ENCODE measurements at places on chromosomes 11 and 22.

GRCh38 chr22:32246166-32246565, 9.0 kb downstream of the SLC5A4 start:
- DNase-seq: no peak

GRCh38 chr11:115362997-115363396, 141.2 kb downstream of the CADM1 start:
- DNase-seq: no peak

GRCh38 chr11:16191868-16192240, 164.5 kb downstream of the SOX6 start:
- DNase-seq: no peak

DNA sequence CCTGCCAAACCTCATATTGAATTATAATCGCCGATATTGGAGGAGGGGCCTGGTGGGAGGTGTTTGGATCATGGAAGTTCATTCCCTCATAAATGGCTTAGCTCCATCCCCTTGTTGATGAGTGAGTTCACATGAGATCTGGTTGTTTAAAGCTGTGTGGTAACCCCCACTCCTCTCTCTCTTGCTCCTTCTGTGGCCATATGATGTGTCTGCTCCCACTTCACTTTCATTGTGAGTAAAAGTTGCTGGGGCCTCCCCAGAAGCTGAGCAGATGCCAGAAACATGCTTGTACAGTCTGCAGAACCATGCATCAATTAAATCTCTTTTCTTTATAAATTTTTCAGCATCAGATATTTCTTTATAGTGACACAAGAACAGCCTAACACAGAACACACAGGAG, 929.0 kb upstream of the FAT3 start:
- no peak for DNase-seq

GRCh38 chr11:45934580-45935318, 12.3 kb downstream of the LARGE2 start:
- DNase-seq: no peak

DNA sequence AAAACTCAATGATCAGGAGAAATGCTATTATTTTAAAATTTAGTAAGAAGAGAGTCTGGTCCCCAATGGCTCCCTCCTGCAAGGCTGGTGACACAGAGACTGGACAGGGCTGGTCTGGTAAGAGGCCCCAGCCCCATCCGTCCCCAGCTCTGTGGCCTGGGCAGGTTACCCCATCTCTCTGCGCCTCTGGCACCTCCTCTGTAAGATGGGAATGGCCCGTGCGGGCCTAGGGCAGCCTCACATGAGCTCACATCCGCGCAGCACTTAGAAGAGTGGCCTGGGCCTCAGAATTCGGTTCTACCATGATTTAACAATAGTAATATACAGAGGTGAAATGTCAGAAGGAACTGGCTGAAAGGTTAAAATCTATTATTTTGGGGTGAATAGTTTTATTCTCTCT, 1.2 kb downstream of the APOBEC3F start:
- no peak for DNase-seq

- no peak for DNase-seq
These were observed 86.1 kb downstream of the ADAMTS15 start for GRCh38 chr11:130534551-130534950.

DNA sequence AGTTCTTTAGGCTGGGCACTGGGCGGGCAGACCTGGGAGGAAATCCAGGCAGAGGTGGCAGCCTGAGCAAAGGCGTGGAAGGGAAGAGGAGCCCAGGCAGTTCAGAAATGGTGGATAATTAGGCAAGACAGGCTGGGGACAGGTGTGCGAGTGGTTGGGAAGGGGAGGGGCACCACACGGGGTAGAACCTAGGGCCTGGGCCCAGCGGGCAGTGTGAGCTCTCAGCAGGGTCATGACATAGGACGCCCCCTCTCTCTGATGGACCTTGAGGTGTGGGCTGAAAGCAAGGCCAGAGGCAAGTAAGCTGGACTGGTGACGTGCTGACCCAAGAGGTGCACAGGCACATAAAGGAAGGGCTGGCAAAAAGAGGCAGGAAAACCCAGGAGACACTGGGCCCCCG, 6.8 kb downstream of the UFD1 start:
- DNase-seq: no peak

DNA sequence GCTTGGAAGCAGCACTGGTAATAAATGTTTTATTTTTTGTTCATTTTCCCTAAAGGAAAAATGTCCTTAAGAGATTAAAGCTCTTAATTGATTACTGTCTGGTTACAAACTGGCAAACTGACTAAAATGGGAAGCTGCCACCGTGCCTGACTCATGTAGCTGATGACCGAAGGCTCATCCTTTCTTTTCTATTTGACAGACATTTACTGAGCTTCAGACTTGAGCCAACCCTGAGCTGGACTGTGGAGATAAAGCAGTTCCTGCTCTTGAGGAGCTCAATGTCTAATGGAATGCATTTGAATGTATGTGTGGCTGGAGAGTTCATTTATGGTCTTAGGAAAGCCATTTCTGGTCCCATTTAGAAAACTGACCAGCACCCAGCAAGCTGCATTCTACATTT, 91.3 kb downstream of the RNF169 start:
- DNase-seq: no peak

DNA sequence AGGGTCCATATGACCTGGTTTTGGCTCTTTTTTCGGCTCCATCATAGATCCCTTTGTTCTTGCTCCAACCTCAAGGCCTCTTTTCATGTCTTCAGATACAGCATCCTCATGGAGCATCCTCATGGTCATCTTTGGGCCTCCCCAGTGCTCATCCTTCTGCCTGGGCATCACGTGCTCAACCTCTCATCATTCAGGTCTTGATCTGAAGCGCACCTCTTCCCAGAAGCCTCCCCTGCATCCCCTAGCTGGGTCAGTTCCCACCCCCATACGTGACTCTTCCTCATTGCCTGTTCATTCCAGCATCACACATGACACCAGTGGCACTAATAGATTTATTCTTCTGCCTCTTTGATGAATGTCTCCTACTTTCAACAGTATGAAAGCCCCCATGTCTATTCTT, 192.2 kb downstream of the MIAT start:
- DNase-seq: no peak

GRCh38 chr11:44269369-44270351, 40.3 kb downstream of the ALX4 start:
- no peak for DNase-seq

DNA sequence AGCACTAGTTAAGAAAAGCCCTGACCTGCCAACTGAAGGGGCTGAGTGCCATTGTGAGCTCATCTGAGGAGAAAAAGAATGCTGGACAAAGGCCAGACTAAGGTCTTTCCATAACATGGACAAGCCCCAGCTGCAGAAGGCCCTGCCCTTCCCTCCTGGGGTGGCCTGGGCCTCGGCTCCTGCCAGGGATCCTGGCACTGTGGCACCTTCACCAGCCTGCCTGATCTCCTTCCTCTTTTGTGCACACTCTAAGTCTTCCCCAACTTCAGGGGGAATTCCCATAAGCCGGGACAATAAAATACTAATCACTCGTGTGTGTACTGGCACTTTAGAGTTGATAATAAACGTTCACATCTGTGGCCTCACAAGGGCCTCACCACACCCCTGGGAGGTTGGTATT, 9.9 kb downstream of the TMPRSS13 start:
- DNase-seq: no peak

- DNase-seq: no peak
These were observed 100.6 kb upstream of the FGF3 start for GRCh38 chr11:69919659-69920344.

GRCh38 chr11:33211153-33211552, 46.0 kb upstream of the HIPK3 start:
- peak; percentile 61 for DNase-seq

GRCh38 chr22:37618072-37618656, 9.5 kb downstream of the GGA1 start:
- no peak for DNase-seq

DNA sequence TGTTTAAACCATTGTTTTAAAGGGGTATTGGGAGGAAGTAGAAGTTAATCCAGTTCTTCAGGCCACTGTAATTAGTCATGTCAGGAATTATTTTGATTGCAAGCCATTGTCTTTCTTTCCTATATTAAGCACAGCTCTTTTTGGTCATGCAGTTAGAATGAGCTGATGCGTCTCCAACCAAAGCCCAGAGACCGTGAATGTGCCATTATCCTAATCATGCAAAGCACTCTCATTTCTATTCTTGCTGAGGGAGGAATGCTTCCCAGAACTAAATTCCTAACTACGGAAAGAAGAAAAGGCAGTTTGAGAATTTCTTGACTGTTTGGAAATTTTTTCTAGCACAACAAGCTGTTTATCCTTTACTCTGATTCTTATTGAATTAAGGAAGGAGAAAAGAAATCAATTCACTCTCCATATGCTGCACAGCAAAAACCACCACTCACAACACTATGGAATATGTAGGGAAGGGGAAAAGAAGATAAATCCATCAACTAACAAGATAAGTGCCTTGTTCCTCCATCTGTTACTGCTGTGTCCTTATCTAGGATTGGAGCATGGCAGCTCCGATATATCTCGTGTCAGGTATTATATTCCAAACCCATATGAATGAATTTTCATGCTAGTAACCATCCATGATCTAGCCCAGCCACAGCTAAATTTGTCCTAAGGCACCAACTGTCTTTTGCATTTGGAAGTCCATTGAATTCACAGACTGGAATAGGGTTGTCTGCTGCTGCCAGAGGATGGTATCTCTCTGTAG, 70.8 kb downstream of the NTM start:
- DNase-seq: no peak

DNA sequence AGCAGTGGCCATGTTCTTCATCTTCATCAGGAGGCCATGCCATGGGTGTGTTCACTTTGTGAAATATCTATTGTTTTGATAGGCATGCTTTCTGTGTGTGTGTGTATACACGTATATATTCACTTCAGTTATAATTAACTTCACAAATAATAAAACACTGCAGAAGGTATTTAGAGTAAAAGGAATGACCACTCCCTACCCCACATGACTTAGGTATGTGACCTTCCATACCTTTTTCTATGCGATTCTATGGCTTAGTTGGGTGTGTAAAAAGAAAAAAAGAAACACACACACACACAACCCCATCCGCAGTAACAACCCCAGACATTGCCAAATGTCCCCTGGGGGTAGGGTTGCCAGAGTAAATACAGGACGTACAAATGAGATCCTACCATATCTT, 72.0 kb downstream of the CYTH4 start:
- DNase-seq: no peak

DNA sequence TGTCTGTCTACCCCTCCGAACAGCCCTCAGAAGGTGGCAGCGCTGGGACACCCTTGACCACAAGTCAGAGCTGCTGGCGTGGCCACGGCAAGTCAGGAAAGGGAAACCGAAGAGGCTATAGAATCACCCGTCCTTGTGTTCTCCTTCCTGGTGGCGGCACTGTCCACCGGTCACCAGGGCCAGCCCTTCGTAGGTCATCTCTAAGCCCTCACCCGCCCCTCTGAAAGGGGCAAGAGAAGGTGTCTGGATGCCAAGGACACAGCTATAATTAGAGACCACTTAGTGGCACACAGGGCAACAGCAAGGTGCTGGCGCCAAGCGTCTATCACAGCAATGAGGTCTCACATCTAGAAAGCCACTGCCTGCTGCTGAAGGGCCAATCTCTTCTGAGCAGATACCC, 320.9 kb downstream of the SHANK2 start:
- no peak for DNase-seq

DNA sequence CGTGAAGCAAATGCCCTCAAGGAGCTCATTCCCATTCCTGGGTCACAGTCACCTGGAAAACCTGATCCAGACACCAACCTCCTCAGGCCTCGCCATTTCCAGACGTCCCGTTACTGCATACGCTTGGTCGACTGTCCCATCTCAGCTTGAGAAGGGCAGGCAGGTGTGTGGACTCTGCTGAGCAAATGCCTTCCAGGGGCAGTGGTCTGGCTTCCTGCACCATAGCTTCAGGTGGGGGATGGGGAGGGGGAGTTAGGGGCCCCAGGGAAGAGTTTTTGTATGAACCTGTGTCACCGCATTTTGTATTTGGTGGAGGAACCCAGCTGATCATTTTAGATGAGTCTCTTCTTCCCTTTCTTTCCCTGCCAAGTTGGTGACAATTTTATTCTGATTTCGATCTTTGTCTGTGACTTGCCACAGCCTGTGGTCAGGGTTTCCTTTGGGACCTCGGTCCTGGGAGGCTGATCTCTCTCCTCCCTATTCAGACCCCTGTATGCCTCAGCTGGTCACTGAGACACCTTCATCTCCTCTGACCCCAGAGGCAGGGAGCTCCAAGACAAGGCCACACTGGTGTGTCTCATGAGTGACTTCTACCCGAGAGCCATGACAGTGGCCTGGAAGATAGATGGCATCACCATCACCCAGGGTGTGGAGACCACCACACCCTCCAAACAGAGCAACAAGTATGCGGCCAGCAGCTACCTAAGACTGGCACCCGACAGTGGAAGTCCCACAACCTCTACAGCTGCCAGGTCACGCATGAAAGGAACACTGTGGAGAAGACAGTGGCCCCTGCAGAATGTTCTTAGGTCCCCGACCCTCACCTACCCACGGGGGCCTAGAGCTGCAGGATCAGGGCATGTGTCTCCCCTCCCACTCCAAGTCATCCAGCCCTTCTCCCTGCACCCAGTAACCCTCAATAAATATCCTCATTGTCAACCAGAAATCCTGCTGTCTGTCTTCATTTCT, 22.9 kb downstream of the IGLL5 start:
- no peak for DNase-seq

DNA sequence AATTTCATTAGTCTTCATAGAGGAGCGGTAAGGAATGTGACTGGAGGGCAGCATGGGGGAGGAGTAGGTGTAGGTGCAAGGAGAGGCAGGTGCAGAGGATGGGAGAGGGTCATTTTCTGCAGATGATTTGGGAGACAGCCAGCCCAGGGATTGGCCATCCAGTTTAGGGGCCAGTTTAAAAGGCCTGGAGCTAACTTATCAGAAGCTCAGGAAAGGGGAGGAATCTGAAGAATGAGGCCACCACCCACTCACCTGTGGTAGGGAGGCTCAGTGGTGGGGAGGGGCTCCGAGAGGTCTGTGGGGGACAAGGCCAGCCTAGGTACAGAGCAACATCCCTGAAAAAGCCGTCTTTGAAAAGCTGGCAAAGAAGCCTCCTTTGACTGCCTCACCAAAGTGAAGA, 110.8 kb upstream of the TMEM45B start:
- DNase-seq: no peak

DNA sequence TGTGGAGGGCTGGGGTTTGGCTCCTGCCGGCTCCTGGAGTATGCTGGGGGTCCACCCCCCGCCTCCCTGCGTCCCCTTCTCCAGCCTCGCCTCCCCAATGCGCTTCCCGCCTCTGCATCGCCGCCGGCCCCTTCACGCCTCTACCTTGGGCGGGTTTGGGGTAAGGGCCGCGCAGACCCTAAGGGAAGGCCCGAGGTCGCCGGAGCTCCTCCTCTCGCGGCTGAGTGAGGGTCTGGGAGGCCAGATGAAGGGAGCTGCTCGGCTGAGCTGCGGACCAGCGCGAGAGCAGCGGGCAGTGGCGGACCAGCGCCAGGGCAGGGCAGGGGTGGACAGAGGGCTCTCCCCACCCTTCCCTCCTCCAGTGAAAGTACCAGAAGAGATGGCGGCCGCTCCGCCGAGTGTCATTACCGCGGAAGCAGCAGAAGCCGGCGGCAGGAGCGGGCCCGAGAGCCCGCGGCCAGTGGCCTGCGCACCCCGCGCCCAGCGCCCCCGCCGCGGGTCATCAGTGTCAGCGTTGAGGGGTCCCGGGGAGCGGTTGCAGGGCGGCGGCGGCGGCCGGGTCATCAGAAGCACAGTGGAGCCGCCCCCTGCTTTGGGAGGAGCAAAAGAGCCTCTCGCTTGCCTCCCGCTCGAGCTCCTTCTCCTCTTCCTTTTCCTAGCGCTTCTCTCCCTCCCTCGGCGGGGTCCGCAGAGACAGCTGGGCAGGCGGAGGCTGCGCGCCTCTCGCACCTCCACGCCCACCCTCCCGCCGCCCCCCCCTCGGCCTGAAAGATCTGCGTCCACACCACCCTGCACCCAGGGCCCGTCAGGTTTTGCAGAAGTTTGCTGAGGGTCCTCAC, 255.6 kb upstream of the CADM1 start:
- DNase-seq: no peak
